ENCODE measurements at places on chromosomes 2 and 18.

DNA sequence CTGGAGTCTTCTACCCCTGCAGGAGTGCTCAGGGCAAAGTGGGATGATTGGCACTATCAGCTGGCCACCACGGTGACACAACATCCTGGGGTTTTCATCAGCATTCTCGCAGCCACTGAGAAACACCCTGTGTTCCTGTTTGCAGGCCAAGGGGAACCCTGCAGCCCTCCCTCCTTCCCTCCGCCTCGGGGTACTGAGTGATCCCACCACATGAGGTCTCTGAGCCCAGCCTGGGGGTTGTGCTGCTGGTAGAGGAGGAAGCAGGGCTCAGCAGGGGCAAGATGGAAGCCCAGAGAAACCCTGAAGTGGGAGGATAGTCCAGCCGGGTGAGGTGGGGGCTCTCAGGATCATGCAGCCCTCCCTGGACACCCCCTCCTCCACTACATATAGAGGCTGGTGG is at the start of gene OXER1:
TSS of gene OXER1 (minus strand) at position 40 of the 400 bp plus-strand sequence. CDS start 73 bp downstream, outside the sequence.
- no peak for DNase-seq

DNA sequence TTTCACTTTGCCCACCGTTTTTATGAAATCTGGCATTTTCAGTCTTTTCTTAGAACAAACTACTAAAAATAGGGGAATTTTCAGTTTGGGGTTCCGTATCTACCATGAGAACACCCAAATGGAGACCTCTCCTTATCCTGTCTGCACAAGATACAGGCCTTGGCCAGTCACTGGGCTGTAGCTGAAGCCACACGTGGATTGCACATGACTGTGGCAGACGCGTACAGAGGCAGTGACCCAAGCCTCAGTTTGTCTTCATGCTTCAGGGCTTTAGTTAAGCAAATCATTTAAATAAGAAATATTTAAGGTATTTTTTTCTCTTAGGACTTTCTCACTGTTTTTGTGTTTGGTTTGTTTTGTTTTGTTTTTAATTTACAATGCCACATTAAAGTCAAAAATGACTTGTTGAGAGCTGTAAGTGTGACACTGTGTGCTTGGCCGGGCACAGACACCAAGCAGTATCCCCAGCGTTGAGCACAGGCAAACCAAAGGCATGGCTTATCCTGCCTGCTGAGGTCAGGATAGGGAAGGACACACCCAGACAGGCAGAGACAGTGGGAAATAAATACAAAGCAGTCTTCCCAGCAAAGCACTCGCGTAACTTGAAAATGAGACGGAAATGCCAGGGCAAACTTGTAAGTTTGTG is 53.3 kb downstream of the TRAPPC12 start:
- no peak for DNase-seq

DNA sequence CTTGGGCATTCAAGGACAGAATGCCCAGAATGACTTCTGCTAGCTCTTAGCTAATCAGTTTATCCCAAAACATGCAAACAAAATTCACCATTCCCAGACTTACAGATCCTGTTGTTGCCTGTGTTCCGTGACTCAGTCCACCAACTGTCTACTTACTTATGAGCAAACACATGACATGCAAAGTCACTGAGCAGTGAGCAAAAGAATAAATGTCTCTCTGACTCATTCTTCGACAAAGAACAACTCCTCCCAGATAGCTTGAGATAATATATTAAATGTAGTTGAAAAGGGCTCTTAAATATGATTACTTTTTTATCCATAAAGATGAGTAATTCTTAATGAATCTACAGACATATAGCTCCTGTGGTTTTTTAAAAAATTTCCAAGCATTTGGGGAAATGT is 9.0 kb upstream of the CREG2 start:
- DNase-seq, result no peak

GRCh38 chr2:10132996-10133647 is 10.6 kb downstream of the RRM2 start:
- no peak for DNase-seq

GRCh38 chr2:231348704-231349373 is 46.7 kb upstream of the B3GNT7 start:
- no peak for DNase-seq

DNA sequence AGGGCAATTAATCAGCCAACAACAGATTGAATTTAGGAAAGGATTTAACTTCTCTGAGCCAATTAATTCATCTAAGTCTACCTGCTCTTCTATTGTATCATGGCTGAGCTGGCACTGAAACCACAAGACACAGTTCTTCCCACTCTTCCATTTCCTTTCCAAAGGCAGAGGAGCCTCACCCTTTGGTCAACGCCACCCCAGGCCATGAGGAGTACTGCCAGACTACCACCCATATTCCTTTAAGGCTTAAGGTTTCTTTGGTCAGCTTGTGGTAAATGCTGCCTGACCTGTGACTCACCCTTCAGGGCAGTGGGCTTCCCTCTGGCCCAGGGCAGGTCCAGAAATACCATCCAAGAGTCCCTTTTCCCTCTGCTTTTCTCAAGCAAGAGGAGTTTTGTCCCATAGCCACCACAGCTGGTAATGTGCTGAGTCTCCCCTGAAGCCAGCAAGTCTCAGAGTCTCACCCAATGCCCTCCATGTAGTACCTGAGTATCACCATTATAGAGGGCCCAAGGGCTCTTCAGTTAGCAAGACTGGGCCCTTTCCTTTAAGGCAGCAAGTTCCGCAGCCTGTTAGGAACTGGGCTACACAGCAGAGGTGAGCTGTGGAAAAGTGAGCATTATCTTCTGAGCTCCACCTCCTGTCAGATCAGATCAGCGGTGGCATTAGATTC is 900.5 kb upstream of the CRIM1 start:
- no peak for DNase-seq

GRCh38 chr2:182893666-182894065 is 27.2 kb upstream of the FRZB start:
- DNase-seq, result no peak

- no peak for DNase-seq
Observed at GRCh38 chr2:232352511-232353091, 25.9 kb upstream of the ALPP start.

- no peak for DNase-seq
Observed at GRCh38 chr2:25202275-25202674, 33.9 kb upstream of the POMC start.

GRCh38 chr2:206790311-206790935 is 25.0 kb downstream of the FASTKD2 start:
- no peak for DNase-seq

GRCh38 chr2:30400151-30400954 is 46.7 kb upstream of the LCLAT1 start:
- DNase-seq, result no peak

DNA sequence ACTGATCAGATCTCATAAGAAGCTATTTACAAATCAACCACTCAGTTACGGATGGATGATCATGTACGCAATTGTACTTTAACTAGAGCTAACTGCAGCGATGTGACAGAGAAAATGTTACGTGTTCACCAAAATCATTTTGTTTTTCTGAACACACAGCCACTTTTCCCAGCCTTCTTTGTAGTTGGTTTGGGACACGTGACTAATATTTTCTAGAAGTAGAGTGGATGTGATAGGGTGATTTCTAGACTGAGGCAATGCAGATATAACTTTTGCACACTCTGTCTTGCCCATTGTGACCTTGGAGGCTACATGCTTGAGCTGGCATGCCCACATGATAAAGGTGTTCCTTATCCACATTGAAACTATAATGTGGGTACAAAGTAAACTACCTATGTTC is 9.9 kb upstream of the SLC9A4 start:
- DNase-seq, result no peak

GRCh38 chr2:60989259-60989658 is 28.3 kb upstream of the PEX13 start:
- DNase-seq, result no peak

DNA sequence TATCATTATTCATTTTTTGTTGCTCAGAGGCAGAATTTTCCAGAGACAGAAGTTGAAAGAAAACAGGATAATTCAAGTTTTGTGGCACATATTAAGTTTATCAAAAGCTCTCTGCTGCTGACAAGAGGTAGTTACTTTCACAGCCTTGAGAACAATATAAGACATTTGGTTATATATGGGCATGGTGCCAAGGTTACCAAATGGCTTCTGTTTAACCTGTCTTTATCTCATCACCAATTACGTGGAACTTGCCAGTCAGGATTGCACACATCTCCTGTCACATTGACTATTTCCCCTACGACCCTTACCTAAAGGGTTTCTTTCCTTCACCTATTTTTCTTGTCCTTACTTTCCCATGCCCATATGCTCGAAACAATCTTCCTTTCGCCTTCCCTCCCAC is 35.9 kb downstream of the KLF7 start:
- no peak for DNase-seq

- no peak for DNase-seq
Observed at GRCh38 chr2:188416367-188416766, 124.7 kb downstream of the GULP1 start.

- no peak for DNase-seq
Observed at GRCh38 chr2:43402452-43402937, 176.1 kb upstream of the ZFP36L2 start.

GRCh38 chr2:4832642-4833041 is 859.5 kb upstream of the SOX11 start:
- DNase-seq, result no peak

DNA sequence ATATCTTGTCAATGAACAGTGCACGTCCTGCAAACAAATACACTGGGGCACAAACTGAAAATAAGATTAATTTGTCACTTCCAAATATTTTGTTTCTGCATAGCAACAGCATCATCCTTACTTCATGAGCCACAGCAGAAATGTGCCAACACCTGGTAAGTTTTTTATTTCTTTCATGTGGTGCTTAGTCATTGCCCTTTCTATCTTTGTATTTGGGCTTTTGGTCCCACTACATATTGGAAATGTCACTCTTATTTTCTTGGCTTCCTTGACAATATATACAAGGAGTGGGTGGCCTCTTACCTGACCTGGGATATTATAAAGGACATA is 208.0 kb downstream of the RBM43 start:
- DNase-seq, result no peak

- DNase-seq, result no peak
Observed at GRCh38 chr2:145329971-145330370, 810.1 kb upstream of the ZEB2 start.

GRCh38 chr2:238009563-238009962 is 42.7 kb downstream of the UBE2F start:
- DNase-seq, result no peak

- DNase-seq, result no peak
Observed at GRCh38 chr18:33596178-33596854, 18.3 kb downstream of the ASXL3 start.

- no peak for DNase-seq
Observed at GRCh38 chr2:106336737-106337136, 131.5 kb downstream of the RGPD3 start.

DNA sequence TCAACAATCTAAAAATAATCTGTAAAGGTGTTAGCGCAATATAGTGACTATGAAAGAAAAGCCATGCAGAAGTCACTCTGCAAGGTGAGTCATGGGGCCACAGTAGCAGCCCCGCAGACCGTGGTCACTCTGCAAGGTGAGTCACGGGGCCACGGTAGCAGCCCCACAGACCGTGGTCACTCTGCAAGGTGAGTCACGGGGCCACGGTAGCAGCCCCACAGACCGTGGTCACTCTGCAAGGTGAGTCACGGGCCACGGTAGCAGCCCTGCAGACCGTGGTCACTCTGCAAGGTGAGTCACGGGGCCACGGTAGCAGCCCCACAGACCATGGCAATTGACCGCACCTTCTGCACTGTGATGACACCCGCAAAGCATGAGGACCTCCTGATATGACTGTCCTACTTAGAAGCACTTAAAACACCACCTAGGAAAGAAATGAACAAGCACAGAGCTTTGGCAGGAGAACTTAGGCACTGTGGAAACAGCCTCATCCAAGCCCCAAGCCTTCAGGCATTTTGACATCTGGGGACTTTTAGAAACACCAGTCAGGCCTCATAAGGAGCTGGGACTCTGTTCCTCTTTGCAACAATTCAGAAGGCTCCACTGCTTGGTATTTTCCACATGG is 70.1 kb downstream of the LDLRAD4 start:
- DNase-seq, result no peak

DNA sequence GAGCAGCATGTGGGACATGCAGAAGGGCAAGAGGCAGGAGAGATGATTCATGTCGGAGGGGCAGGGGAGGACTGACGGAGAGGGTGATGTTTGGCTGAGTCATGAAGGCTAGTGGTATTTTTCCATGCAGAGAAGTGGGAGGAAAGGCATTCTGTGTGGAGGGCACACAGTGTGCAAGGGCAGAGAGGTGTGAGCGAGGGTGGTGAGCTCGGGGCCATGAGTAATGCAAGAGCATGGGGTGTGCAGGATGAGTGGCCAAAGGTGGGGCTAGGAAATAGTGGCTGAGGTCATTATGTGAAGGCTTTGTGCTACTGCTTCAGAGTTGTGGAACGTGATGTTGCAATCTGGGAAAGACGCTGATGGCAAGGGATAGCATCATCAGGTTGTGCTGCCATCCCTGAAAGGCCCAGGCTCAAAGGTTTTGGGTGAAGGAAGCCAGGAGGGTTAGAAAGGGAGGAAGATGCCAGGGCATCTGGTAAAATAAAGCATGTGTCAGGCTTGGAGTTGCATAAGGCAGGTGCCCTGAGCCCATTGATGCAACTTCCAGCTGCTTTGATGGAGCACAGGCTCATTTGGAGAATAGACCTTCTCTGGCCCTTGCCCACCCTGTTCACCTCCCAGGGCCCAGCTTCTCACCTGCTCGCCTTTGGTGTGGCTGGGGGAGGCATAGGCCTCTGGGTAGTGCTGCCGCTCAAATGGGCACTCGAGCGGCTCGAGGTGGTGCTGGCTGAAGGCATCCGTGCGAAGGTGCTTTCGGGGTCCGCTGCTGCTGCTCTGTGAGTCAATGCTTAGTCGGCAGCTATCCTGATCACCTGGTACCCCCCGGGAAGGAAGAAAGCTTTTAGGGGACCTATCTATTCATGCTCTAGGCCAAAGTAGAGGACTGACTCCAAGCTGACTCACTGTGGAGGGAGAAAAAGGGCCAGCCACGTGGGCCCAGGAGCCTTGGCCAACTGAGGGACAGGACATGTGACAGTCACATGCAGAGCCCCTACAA is 37.5 kb downstream of the PAX8 start:
- no peak for DNase-seq

- no peak for DNase-seq
Observed at GRCh38 chr2:202822411-202822810, 49.2 kb downstream of the ICA1L start.

DNA sequence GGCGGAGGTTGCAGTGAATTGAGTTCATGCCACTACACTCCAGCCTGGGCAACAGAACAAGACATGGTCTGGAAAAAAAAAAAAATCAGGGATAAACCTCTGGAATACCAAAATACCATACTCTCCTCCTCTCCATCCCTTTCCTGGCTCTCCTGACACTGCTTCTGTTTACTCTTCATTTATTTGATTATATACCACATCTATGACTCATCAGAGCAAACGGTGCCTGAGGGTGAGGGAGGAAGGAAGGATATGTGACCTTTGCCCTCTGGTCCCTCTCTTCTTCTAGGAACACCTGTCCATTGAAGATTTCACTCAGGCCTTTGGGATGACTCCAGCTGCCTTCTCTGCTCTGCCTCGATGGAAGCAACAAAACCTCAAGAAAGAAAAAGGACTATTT is 30.0 kb downstream of the VIL1 start:
- no peak for DNase-seq

Data from germinal center (tissue), 1 donor.